HAP-1 (cell line): ENCODE measurements at places on chromosomes 2 and 18.

DNA sequence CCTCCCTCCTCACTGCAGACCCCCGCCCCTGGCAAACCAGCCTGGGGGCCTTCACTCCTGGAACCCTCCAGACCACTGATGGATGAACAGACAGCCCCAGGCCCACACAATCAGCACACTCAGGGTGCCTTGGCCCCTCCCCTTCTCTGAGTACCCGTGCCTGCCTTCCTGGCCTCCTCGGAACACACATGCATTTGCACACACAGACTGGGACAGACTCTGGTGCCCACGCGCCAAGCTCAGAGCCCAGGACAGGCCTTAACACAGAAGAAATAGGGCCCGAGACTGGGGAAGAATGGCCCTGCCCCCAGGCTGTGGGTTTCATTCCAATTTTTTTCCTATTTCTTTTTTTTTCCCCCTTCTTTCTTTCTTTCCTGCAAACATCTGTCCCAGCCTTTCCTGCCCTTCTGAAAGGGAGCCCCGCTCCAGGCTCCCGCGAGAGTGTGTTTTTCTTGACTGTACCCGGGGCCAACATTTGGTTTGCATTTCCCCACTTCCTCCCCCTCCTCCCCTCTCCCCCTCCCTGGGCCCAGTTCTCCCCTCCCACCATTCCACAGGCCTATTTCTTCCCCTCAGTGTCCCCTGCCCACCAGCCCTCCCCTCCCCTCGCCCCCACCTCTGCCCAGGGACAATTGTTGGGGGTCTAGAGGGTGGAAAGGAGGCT lies 618 bp upstream of the TNS1 start:
- DNase-seq, result no peak

- DNase-seq, result no peak
Measured at GRCh38 chr2:46534589-46534988, 55.2 kb downstream of the TMEM247 start.

DNA sequence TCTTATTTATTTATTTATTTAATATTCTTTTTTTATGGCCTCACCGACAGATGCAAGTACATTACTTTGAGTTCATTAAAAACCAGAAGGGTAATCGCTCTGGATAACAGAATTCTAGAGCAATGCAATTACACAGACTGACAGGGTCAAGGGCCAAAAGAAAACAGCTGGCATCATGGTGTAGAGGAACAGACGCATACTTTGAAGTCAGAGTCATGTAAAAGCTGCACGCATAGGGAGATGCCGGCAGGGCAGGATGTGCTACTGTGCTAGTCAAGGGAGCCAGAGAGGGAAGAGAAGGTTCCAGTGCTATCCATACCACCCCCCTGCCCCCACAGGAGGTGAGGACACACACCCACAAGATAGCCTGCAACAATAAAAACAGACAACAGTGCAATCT lies 115.2 kb upstream of the TFCP2L1 start:
- DNase-seq, result no peak

- no peak for DNase-seq
Measured at GRCh38 chr2:12714391-12715221, 2.1 kb upstream of the TRIB2 start.

DNA sequence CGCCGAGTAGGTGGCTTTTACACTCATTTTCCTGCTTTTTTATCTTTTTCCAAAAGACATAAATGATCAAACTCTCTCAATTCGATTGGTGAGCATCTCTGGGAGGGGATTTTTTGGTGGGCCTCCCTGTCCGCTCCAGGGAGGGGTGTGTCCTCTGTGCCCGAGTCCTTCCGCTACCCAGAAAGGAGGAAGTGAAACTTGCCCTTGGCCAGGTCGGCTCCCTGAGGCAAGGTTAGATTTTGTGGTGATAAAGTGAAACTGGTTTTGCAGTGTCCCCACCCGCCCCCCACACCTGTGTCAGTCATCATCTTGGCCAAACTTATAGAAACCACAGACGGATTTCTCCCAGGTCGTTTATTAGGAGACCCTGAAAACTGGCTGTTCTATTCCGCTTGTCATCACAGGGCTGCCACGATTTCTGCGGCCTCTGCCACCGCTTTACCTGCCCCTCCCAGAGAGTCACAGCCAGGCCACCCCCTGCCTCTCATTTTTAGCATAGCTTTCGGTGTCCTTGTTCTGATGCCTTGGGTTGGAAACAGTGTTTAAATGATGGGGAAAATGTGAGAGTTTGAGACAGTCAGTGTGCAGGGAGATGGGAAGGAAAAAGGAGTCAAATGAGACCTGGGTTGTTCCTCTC lies 93.6 kb downstream of the SH3BP4 start:
- no peak for DNase-seq

DNA sequence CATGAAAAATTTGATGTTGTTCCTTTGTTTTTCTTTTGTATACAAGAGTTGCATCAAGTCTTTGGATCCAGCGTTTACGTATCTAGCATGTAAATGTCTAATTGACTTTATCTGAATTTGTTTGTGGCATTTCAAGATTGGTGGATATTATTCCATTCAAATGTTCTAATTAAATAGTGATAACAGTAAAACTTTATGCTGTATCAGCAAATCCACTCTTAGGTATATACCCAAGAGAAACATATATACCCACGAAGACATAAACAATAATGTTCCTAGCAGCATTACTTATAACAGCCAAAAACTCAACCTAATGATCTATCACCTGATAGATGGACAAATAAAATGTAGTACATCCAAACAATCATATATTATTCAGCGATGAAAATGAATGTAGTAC lies 579.4 kb upstream of the LRATD1 start:
- DNase-seq, result no peak

- no peak for DNase-seq
Measured at GRCh38 chr2:240624950-240625621, at the start of gene GPR35. Gene GPR35, plus strand, starts transcription at chr2:240625480. Its CDS starts 4,473 bp downstream, at chr2:240629953.

DNA sequence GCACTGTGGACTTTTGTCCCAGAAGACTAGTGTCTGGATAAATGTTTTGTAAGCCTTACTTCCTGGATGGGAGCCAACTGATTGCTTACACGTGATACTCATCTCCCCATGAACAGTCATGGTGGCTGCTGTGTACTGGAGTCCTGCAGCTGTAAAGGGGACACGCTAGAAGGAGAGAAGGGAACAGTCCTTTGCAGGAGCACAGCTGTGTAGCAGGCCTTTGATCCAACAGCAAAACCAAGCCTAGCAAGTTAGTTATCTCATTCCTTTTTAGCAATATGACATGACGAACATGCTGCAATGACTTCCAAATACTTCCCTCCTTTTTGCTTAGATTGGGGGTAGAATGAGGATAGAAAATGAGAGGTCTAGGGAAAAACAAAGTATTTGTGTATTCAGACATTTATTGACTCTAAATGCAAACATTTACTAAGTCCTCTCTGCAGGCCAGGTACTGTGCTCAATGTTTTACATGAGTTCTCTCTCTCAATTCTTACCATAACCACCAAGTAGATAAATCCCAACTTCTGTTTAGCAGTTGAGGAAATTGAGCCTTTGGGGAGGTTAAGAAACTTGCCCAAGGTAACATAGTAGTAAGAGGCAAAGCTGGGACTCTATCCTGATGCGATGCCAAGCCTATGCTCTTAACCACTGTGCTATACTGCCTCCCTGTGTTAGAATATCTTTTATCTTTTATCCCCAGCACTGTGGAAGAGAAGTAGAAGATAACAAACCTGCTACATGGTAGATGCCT lies 55.4 kb upstream of the CD28 start:
- DNase-seq, result peak; percentile 13

- no peak for DNase-seq
Measured at GRCh38 chr2:226647621-226648518, 151.8 kb downstream of the IRS1 start.

- no peak for DNase-seq
Measured at GRCh38 chr2:55403256-55403998, 16.2 kb downstream of the CCDC88A start.

DNA sequence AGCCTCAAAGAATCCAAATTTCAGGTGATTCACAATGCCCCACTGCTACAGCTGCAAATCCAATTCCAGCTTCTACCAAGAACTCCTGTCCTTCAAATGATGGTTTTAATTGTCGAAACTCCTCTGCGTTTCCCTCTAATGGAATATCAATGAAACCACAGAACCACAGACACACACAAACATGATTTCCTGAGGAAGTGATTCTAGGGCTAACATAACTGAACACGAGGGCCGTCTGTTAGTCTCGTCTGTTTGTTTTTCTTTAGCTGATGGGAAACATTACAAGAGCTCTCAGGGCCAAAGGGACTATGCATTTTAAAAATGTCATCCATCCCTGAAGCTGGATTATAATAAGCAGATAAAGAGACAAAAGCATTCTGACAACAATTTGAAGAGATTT lies 59.4 kb downstream of the RNF152 start:
- DNase-seq, result no peak

DNA sequence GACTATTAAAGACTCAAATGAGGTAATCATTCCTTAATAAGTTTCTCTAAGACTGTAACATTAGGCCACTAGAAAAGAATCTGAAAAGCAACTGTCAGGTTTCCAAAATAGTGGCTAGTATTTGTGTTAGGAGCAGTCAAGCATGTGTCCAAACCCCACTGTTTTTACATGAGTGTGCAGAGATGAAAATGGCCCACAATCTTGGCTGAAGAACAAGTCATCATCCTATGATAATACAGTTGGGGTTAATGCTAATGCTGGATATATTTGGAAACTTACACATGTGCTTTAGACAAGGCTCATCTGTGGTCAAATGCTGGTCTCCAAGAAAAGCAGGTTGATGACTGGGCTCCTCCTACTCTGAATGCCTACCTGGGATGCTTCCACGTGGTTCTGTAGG lies 73.6 kb downstream of the MAIP1 start:
- no peak for DNase-seq

- DNase-seq, result peak; percentile 82
Measured at GRCh38 chr2:69013142-69013839, at the start of gene ANTXR1. Gene ANTXR1, plus strand, starts transcription at chr2:69013179. Its CDS starts 321 bp downstream, at chr2:69013500.

DNA sequence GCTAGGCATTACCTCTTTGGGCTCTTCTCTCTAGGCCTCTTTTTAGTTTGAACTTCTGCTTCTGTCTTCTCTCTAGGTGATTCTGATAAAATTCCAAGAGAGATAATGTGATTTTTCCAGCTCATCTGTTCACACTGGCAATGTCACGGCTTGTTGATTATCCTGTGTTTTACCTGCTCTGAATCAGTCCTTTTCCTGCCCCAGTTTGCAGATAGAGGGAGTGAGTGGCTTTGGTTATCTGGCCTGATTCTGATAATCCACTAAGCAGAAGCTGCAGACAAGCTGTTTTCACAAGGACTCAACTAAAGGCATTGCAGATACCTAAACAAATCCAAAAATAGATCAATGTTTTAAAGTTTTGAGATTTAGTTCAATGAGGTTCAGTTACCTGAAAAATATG lies 111.9 kb downstream of the DCC start:
- DNase-seq, result no peak

DNA sequence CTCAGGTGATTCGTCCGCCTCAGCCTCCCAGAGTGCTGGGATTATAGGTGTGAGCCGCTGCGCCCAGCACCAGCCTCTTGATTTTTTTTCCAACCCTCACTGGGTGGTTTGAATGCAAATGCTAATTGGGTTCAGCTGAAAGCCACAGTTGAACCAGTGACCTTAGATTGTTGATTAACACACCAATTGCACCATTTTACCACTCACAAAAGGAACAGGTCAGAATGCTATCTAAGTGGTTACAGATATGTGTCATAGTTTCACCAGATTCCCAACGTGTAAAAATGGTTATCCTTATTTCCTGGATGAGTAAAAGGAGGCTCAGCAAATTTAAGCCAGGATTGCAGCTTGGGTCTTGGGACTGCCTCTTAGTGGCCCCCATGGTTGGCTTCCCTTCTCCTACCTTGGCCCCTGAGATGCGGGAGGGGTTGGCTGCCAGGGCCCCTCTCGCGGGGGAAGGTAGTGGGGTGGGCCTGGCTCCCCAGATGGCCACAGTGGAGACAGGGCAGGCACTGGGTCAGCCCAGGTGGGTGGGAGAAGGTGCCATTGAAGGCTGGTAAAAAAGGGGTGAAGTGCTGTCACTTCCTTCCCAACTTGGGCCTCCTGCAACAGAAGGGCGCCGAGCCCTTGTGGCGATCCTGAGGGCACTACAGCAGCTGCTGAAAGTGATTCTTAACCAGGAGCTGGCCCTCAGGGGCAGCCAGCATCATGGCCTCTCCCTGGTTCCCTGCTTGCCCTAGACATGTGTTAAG lies 164.9 kb upstream of the HAAO start:
- DNase-seq, result peak; percentile 36

DNA sequence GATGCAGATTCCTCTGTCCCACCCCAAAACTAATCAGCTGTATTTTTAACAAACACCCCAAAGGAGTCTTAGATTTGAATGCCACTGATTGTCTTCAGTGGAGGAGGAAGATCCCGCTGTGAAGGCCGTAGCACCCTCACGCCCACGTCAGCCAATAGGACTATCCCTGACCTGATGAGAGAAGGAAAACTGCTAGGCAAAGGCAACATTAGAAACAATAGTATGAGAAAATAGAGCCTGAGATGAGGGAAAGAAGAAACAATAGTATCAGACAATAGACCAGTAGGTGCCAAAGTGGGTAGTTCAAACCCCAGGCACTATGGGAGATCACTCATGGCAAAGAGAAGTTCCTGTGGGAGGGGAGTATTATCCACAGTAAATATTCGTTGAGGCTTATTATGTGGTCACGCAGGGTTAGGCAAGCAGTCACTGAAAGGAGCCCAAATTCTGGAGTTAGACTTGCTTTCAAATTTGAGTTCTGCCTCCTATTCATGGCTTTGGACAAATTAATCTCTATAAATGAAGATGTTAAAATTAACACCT lies 2.8 kb downstream of the PCBP1 start:
- DNase-seq, result no peak

GRCh38 chr18:73613706-73614340 lies 533.8 kb downstream of the FBXO15 start:
- DNase-seq, result no peak

DNA sequence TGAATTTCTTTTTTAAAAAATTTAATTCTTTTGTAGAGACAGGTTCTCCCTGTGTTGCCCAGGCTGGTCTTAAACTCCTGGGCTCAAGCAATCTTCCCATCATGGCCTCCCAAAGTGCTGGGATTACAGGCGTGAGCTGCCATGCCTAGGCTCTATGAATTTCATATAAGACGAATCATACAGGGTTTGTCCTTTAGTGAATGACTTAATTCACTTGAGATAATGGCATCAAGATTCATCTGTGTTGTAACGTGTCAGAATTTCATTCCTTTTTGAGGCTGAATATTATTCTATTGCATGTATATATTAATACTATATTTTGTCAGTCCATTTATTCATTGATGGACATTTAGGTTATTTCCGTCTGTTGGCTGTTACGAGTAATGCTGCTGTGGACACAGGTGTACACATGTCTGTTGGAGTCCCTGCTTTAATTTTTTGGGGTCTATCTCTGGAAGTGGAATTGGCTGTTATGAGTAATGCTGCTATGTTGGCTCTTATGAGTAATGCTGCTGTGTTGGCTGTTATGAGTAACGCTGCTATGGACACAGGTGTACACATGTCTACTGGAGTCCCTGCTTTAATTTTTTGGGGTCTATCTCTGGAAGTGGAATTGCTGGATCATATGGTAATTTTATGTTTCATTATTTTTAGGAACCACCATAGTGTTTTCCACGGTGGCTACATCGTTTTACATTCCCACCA lies 210.6 kb downstream of the CAMKMT start:
- no peak for DNase-seq

GRCh38 chr2:127000194-127000593 lies 101.5 kb downstream of the TEX51 start:
- DNase-seq, result no peak

- DNase-seq, result no peak
Measured at GRCh38 chr2:150159300-150159699, 328.2 kb downstream of the RND3 start.

GRCh38 chr2:26583381-26583911 lies 57.7 kb downstream of the CIB4 start:
- DNase-seq, result no peak

- DNase-seq, result no peak
Measured at GRCh38 chr18:28078849-28079248, 98.1 kb downstream of the CDH2 start.

GRCh38 chr2:96888072-96889011 lies 18.5 kb upstream of the SEMA4C start:
- DNase-seq, result no peak
